Left lung (tissue), 14 donors: ENCODE measurements at places on chromosomes 2 and 18. TPM values are rescaled to one million over a fixed set of nuclear protein-coding genes. Genes with fewer than 3 reads are reported as not detected.

XRCC5 gene
- polyA plus RNA-seq: 302 TPM

SERPINB10 gene
- 0.28 TPM for polyA plus RNA-seq

RAB27B gene
- 10.0 TPM for polyA plus RNA-seq

PMAIP1 gene
- polyA plus RNA-seq: 1.9 TPM

FTCDNL1 gene
- polyA plus RNA-seq: 0.09 TPM

TTN gene
- polyA plus RNA-seq: 1.4 TPM

RGPD8 gene
- 5.9 TPM for polyA plus RNA-seq

FAHD2A gene
- polyA plus RNA-seq: 40.3 TPM

GRCh38 chr2:38692636-38693318, 26.9 kb downstream of the GALM start:
- no peak for DNase-seq

- no peak for DNase-seq
These were observed 42.5 kb downstream of the PPM1B start for GRCh38 chr2:44211183-44211582.

- DNase-seq: no peak
These were observed 458.1 kb upstream of the RAB12 start for GRCh38 chr18:8151181-8151580.

DNA sequence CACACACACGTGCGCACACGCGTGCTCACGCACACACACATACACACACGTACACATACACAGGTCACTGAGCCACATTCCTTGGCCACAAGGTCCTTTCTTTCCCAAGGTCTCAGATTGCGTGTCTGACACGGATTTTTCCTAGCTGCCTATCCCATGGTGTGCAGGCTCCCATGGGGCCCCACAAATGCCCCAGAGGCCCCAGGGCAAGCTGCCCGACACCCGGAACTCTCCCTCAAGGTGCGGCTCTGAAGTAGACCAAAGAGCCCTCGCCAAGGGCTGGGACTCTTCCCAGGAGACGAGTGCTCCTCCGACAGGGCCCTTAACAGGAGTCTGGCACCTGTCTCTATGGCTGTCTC, 46.7 kb downstream of the SDC1 start:
- peak; percentile 82 for DNase-seq

DNA sequence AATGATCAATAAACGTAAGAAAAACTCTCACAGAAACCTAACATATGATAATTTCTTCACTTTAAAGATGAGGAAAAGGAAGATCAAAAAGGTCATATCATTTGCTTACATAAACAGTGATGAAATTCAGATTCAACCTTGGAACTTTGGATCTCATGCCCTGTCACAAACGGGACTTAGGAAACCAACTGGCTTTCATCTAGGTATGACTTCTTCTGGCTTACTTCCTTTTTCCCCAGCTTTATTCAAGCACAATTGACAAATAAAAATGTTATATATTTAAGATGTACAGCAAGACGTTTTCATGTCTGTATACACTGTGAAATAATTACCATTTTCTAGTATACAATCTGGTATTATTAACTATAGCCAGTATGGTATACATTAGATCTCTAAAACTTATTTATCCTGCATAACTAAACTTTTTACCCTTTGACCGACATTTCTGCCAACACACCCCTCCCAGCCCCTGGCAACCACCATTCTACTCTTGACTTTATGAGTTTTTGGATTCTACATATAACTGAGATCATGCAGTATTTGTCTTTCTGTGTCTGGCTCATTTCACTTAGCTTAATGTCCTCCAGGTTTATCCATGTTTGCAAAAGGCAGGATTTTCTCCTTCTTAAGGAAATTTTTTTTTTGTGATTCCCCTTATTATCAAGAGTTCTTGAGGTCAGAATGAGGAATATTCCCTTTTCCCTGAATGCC, 46.0 kb upstream of the COBLL1 start:
- no peak for DNase-seq

GRCh38 chr2:66438891-66439811, 4.2 kb downstream of the MEIS1 start:
- DNase-seq: no peak

DNA sequence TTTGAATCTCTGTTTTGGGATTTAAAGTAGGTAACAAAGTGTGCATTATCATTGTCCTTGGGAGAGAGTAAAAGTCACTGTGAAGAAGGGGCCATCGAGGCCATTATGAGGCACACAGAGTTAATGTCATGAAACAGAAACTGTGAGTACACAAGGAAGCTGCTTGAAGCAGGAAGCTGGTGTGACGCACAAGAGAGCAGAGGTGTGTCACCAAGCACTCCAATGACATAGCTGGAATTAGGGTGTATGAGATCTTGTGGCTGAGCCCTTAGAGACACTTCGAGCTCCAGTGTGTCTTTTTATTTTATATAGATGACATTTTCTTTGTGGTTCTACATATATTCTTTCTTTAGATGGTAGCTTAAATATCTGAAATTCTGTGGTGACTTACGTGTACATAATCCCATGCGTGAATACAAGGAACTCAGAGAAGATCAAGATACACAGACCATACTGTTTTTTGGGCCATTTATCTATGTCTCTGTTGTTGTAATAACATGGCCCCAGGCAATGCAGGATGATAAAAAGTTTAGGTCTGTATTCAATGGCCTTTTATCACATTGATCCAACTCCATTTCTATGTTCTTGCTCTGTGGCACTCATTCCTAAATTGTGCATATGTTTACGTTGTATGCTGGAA, 164.7 kb upstream of the FAM98A start:
- no peak for DNase-seq

GRCh38 chr18:5983488-5983887, 88.2 kb upstream of the TMEM200C start:
- DNase-seq: no peak

- DNase-seq: no peak
These were observed 16.6 kb downstream of the SLC9A4 start for GRCh38 chr2:102489646-102490045.

DNA sequence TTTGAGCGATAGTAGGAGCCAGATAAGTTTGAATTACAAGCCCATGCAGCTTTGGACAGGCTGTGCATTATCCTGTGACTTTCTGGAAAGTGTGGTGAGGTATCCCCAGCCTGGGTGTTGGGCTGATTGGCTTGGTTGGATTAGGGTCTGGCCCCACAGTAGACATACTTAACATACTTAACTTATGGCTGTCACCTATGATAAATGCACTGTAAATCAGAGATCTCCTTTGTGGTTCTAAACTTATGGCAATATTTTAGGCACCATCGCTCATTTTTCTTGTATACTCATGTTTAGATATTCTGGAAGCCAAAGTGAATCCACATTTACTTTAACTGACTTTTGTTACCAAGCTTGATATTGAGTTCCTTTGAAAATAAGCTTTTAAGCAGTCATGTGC, 54.8 kb downstream of the SPTBN1 start:
- DNase-seq: no peak

GRCh38 chr2:117985092-117985491, 28.8 kb downstream of the CCDC93 start:
- no peak for DNase-seq

- no peak for DNase-seq
These were observed 321.0 kb upstream of the HS6ST1 start for GRCh38 chr2:128639693-128640092.

DNA sequence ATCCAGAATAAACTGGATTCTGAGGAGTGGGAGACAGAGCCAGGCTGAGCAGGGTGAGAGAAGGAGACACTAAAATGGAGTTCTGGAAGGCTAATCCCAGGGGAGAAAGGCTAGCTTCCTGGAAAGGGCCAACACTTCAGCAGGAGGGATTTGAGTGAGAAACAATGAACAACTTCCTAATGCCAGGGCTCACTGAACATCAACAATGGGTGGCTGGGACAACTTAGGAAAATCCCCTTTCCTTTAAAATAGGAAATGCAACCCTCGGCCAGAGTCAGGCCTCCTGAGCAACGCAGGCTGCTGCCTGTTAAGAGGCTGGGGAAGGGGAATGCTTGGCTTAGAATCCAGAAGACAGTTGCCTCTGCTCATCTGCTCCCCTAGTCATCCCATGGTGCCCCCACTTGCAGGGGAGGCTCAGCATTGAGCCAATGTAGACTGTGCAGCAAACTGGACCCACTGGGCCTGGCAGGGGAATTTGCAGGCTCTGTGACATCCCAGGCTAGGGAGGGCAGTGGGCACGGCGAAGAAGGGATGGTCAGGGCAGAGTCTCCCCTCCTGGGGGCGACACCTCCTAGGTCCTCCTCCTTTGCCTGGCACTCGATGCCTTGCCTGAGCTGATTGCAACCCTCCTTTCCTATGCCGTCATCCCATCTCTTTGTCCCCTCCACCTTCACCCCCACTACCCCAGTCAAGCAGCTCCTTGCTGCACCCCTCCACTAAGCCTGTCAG, 182.5 kb downstream of the TNS1 start:
- DNase-seq: peak; percentile 22

GRCh38 chr2:15932394-15933183, 7.8 kb upstream of the MYCN start:
- DNase-seq: peak; percentile 54

DNA sequence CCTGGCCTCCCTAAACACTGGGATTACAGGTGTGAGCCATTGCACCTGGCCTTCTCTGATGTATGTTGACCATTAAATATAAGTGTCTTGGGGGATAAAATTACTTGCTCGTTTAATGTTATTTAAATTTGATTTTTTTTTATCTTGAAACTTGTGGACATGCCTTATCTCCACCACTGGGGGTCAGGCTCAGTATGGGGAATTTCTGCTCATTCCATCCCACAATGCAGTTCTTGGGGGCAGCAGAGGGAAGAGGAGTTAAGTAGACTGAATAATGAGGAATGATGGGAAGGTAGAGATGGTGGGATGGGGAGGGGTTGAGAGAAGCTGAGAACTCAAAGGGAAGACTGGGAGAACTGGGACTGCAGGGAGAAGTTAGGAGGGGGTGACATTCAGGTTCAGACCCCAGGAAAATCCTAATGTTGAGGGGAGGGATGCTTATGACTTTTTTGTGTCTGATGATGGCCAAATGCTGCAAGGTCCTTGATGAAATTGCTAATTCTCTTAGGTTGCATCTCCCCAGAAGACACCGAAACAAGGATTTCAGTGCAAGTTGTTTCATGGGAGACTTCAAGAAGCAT, 174.2 kb downstream of the MIB1 start:
- no peak for DNase-seq

DNA sequence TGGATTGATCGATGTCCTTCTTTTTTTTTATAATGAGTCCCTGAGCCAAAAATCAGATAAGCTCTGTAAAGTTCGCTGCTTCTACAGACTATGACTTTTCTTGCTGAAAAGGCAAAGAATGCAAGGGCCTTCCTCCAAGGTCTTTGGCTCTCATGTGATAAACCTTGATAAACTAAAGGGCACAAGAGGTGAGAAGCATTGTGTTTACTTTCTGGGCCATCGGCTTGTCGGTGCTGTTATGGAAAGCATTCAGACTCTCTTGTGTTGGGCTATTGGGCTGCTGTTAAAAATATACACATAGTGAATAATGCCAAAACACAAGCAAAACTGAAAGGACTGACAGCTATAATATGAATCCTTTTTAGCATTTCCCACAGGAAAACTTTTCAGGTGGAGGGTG, 472.4 kb upstream of the SPHKAP start:
- DNase-seq: no peak

DNA sequence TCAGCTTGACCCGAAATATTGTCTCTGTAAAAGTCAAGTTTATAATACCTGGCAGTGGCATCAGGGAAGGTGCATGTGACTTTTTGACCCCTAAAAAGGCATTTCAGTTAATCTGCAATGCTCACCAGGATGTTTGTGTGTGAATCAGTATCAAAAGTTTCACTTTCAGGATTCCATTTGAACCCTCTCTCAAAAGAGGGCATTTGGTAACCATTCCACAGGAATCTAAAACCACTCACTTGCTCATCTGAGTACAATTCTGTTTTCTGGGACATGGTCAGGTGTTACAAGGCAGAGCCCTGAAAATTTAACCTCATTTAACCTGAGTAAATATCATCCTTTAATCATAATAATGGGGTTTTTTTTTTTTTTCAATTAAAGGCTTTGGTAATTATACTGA, 77.9 kb upstream of the KLF7 start:
- no peak for DNase-seq

DNA sequence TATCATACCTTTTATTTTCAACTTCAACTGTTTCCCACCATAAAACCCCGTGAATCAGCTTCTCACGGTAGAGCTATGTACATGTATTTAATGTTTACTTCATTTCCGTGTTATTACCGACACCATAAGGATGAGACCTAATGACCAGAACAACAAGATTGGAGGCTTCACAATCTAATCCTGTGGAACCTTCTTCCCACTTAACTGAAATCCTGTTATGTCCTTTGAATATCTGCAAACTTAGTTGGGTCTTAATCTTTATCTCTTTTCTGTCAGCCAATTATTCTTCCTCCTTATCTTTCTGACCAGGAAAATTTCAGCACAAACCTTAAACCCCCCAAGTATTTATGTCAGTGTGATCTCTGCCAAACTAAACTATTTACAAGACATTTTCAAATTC, 214.4 kb downstream of the TMX3 start:
- DNase-seq: no peak

- no peak for DNase-seq
These were observed 102.1 kb upstream of the CDC42EP3 start for GRCh38 chr2:37773371-37774130.

- no peak for DNase-seq
These were observed 105.9 kb upstream of the RMDN2 start for GRCh38 chr2:37819186-37819585.

GRCh38 chr18:79395761-79396404, at the start of gene NFATC1:
NFATC1 (plus strand) TSS chr18:79395930; CDS start chr18:79396225, 295 bp downstream.
- DNase-seq: peak; percentile 78

DNA sequence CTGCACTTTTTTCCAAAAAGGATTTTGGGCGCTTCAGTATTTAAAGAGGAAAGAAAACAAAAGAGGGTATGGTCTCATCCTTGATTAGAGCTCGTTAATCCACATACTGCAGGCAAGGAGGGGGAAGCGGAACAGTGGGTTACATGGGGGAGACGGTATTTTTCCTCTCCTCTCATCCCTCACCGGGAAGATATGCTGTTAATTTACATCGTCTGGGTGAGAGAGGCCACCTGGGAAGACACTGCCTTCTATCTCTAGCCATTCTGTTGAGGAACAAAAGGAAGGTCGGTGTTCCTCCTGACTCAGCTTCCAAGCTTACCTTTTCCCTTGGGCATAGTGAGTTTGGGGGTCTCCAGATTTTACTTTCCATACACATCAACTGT, 52.3 kb downstream of the IMPA2 start:
- no peak for DNase-seq
